Aorta (tissue), 5 donors: ENCODE measurements at places on chromosomes 5 and 9. TPM values are rescaled to one million over a fixed set of nuclear protein-coding genes. Genes with fewer than 3 reads are reported as not detected.

The CDH9 gene
- total RNA-seq: not detected

The SPINK7 gene
- not detected for total RNA-seq

The NOP16 gene
- total RNA-seq: 9.7 TPM

The LCN12 gene
- total RNA-seq: 0.71 TPM

The ORM2 gene
- total RNA-seq: not detected

DNA sequence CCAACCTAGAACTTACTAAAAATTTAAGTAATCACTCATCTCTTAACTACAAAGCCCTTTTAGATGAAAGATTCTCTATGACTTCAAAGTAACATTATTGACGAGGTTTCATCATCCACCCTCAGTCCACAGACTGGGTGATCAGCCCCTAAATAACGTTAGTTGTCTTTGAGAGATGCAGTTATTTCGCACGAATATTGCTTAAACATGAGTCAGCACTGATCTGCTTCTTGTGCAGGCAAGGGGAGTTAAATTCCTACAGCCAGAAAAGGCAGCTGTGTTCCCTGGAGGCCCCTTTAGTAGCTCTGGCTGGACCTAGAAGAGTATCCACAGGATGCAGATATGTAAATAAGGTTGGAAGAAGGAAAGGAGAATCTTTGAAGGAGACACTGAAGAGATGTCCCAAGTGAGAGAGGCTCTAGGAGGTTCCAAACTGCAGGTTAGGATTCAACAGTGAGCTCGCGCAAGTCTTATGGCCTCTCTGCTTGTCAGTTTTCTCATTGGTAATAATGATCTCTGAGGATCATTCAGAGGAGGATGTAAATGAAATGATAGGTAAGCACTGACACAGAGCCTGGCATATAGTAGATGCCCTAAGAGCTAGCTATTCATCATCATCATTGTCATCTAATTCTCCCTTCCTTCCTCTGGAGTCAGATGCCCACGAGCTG, 122.2 kb upstream of the MAN2A1 start:
- no peaks in the 10 kb centered on the region for H3K27me3 ChIP-seq
- H3K4me3 ChIP-seq: no peak overlapping the region
- no peak overlapping the region for H3K27ac ChIP-seq

GRCh38 chr9:136865041-136865767, 904 bp downstream of the EDF1 start:
- peak overlapping the region; percentile 85 for H3K4me3 ChIP-seq
- no peak overlapping the region for H3K27ac ChIP-seq
- peaks cover 3% of the 10 kb centered on the region for H3K36me3 ChIP-seq

- no peaks in the 10 kb centered on the region for H3K36me3 ChIP-seq
- DNase-seq: no peak
- H3K4me3 ChIP-seq: no peak overlapping the region
- no peak overlapping the region for H3K27ac ChIP-seq
- no peaks in the 10 kb centered on the region for H3K27me3 ChIP-seq
Measured at GRCh38 chr9:36748322-36748899, 175.7 kb downstream of the MELK start.

DNA sequence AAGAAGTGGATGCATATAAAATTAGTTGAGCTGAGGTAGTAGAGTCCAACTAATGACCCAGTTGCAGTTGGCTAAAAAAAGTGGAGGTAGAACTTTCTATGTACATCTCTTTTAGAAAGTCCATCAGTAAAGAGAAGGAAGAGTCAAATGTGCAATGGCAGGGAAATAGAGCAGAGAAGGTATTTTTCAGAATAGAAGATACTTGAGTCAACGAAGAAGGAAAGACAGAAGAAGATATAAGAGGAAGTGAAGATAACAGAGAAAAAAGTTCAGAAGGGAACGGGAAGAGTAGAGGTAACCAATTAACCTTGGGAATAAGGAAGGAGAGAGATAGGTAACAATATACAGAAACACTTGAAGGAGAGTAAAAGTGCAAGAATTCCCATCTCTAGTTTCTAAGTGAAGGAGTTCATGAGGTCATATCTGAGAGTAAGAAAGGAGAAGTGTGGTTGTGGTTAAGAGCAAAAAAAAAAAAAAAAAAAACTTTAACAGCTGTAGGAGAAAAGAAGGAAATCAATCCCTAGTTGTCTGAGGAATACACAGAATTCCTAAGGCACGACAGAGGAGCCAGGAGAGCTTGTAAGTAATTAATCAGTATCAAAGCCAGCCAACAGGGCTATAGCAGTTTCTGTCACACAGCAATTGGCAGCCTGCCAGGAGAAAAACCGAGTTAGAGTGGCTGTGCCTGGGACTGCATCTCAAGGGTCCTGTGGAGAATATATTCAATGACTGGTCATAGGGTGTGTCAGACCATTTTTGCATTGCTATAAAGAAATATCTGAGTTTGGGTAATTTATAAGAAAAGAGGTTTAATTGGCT, 61.0 kb downstream of the ARL15 start:
- no peak overlapping the region for H3K4me3 ChIP-seq
- no peaks in the 10 kb centered on the region for H3K36me3 ChIP-seq
- no peak overlapping the region for H3K27ac ChIP-seq
- H3K4me1 ChIP-seq: no peaks in the 10 kb centered on the region
- H3K27me3 ChIP-seq: no peaks in the 10 kb centered on the region
- DNase-seq: peak; percentile 48

- no peak overlapping the region for H3K4me3 ChIP-seq
- no peak overlapping the region for H3K27ac ChIP-seq
- no peaks in the 10 kb centered on the region for H3K36me3 ChIP-seq
- DNase-seq: no peak
- no peaks in the 10 kb centered on the region for H3K4me1 ChIP-seq
- no peaks in the 10 kb centered on the region for H3K27me3 ChIP-seq
Measured at GRCh38 chr5:35811108-35811741, 45.5 kb upstream of the IL7R start.
